Kidney tubule cell (primary cell): ENCODE measurements at places on chromosomes 16 and 17.

GRCh38 chr16:67248401-67249177, at the start of gene SLC9A5:
Gene SLC9A5, plus strand, starts transcription at chr16:67248979. Its CDS starts 36 bp downstream, at chr16:67249015.
- DNase-seq = peak; percentile 19

GRCh38 chr16:86306011-86306644, 204.2 kb upstream of the FOXF1 start:
- DNase-seq = no peak

- DNase-seq = peak; percentile 63
These were observed at the start of gene ACSF3 for GRCh38 chr16:89093602-89094251. Gene ACSF3, plus strand, starts transcription at chr16:89093852. Its CDS starts 6,830 bp downstream, at chr16:89100682.

GRCh38 chr17:12983991-12984884, 33.6 kb downstream of the ELAC2 start:
- DNase-seq = peak; percentile 51

- DNase-seq = no peak
These were observed 18.0 kb downstream of the ALOX12B start for GRCh38 chr17:8069587-8069860.

DNA sequence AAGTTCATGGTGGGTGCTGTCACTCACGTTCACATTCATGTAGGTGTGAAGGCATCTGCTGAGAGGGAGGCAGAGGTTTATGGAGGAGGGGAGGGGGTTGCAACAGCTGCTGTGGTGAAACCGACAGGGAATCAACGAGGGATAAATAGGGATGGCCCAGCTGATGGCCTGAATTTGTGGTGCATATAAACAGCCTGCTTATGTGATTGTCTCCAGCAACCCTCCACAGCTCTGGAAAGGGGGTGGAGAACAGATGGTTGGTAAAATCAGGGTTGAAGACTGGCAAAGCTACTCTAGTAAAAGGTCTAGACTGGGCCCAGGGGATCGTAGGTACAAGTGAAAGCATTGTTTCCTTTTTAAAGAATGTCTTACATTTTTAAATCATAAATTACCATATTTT, 53.7 kb downstream of the IQCK start:
- DNase-seq = no peak

DNA sequence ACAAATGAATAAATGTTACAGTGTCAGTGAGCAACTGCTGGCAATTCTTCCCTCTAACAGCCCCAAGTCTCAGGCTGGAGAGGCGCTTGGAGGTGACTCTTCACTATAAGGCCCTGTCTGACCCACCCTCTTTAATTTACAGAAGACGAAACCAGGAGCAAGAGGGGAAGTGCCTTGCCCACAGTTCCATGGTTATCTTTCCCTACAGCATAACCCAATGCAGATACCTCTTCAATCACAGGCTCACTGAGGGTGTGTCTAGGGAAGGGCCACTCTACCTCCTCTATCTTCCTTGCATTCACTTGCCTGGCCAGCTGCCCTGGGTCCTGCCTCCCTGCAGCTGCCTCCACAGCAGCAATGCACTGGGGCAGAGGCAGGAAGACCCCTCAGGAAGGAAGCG, 9.6 kb upstream of the N4BP1 start:
- DNase-seq = no peak

GRCh38 chr16:2194166-2194834, 2.1 kb downstream of the CASKIN1 start:
- DNase-seq = peak; percentile 70

DNA sequence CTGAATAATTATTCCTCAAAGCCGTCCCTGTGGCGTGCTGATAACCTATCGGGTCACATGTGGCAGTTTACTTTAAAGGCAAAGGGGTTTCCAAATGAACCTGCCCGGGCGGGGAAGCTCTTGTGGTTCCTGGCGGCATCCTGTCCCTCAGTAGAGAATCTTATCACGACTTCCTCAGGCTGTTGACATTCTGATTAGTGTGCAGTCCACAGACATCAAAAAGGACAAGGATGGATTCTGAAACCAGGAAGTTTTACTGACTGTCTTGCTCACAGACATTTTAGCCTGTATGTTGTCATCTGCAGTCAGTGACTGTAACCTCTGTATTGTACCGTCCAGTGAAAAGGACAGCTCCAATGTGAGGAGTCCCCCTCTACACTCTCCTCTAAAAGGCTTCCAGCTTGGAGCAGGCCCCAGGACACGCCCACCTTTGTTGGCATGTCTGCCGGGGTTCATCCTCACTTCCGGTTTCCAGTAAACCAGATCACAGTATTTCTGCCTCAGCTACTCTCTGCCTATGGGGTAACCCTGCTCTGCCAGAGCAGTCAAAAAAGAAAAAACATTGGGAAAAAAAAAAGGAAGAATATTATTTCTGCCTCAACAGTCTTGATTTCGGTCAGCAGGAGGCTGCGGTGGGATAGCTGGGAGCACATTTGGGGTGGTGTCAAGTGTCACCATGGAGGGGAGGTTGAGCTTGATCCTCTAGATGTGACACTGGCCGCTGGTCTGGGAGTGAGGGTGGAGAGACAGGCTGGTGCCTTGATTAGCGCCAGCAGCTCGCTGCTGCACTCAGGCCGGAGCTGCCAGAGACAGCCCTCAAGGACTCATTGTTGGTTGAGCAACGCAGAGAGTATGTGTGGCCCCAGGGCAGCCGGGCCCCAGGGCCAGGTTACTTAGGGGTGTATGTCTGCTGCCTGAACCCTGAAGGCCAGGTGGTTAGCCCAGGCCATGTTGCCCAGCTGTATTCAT, 89.0 kb upstream of the DNAH17 start:
- peak; percentile 36 for DNase-seq

DNA sequence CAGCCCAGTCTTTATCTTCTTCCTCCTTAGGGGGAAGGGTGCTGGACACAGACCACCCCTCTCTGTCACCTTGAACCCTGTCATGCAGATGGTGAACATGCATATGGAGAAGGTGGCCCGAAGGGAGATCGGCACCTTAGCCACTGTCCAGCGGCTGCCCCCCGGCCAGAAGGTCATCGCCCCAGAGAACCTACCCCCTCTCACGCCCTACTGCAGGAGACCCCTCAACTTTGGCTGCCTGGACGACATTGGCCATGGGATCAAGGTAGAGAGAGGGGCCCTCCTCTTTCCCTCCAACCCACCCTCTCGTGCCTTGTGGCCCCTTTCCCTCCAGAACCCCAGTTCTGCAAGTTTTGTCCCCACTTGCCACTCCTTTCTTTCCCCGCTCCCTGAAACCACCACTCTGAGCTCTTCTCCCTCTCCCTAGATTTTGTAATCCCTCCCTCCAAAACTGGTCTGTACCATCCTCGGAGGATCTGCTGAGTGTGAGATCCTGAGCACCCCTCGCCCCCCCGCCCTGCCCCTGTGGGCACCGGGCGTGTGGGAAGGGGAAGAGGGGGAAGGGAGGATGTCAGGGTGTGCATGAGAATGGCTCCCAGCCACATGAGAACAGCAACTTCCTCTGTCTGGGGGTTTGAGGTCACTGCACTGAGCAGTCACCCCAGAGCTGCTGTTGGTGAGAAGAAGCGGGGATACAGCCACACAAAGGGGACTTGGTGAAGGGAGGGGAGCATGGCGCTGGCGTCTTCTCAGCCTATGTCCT, 7.3 kb downstream of the ABI3 start:
- no peak for DNase-seq

- DNase-seq = no peak
These were observed 15.5 kb downstream of the HIC1 start for GRCh38 chr17:2070241-2071023.

DNA sequence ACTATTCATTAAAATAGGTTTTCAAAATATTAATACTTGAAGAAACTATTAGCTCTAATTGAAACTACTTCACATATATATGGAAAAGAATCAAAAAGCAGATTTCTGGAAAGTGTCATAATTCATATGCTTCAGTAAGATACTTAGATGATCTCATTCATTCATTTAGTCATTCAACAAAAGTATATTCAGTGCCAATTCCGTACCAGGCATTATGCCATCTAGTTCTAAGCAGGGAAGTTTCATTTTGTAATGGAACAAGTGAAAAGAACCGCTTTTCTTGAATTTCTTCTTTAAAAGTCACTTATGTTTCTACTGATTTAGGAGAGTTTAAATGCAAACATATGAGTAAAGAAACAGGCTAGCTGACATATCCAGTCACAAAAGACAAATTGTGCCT, 118.3 kb upstream of the FAM20A start:
- DNase-seq = no peak

DNA sequence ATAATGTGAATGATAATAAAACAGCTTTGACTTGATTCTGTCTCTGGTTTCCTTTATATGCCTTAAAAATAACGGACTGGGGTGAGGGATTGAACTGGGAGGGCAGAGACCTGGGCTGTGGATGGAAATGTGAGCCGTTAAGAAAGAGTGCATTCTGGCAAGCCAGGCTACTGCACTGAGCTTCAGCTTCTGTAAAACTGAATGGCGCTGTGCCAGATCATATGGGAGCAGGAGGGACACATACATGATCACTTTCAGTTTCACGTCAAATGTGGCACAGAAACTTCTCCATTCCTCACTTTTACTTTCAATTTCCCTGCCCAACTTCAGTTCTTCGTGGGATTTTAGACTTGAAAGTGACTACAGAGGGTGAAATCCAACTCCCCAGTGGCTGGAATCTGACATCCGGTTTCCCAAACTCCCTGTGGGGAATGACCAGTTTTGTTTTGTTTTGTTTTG, 1.1 kb downstream of the MT2A start:
- DNase-seq = peak; percentile 88

GRCh38 chr17:81962499-81963441, 1.8 kb upstream of the NOTUM start:
- peak; percentile 61 for DNase-seq

DNA sequence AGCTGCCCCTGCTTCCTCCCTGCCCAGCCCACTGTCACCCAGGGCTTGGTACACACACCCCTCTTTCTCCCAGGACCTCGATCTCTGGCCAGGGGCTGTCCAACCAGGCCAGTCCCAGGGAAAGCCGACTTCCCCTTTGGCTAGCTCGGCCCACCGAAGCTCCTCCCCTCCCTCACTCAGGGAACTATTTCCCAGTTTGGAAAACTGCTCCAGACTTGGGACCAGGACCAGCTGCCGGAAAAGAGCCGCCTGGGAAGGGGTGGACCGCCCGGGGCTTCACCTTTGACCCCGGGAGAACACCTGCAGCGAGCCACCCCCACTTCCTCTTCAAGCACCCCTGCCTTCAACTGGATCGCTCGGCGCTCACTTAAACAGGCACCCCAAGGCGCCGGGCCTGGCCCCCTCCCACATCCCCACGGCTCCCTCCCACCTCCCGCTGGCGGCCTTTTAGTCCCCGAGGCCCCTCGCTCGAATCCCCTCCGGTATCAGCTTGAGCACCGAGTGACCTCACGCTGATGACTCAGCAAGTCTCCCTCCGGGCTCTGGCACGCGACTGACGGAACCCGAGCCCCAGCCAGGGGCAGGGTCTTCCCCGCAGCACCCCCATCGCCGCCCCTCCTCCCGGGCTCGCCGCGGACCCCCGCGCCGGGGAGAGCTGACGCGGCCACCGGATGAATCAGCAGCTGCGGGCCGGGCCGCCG, 934 bp downstream of the MAFG start:
- DNase-seq = peak; percentile 93

DNA sequence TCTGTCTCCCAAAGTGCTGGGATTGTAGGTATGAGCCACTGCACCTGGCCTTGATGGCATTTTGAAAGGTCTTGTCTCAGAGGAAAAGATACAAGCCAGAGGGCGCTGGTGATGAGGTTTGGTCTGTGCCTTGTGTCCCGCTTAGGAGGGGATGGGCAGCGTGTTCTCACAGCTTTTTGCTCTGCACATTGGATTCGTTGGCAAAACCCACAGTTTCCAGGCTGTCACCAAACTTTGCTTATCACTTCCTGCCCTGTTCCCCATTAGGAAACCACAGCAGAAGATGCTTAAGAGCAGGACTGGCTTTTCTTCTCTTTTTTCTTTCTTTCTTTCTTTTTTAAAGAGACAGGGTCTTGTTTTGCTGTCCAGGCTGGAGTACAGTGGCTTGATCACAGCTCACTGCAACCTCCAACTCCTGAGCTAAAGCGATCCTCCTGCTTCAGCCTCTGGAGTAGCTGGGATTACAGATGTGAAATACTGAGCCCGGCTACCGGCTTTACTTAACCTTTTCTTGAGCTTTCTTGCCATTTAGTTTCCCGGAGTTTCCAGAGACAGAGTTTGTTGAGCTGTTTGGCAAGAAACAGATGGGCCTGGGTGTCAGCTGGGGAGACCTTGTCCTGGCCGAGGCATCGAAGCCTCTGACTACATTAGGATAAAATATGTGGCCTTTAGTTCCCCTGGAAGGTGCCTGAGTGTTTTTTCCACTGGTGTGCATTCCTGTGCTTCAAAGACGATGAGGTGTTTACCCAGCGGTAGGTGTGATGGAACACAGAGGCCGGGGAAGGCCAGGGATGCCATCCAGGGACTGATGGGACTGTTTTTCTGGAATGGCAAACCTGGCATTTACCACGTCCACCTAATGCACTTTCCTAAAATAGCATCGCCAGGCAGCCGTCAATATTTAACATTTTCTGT, 112.9 kb downstream of the ABCC1 start:
- no peak for DNase-seq

DNA sequence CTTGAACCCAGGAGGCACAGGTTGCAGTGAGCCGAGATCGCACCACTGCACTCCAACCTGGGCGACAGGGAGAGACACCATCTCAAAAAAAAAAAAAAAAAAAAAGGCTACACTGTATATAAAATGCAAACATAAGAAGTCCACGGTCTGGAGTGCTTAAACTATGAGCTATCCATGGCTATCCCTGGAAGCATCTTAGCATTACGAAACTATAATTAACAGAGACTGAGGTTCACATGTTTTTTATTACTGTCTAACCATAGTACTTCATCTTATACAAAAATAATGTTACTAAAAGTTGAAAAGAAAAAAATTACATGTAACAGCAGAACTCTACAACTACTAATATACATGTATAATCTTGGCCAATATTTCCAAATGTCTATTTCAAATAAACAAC, 32.8 kb downstream of the HELZ start:
- no peak for DNase-seq

GRCh38 chr16:87571868-87572244, 30.5 kb upstream of the JPH3 start:
- DNase-seq = no peak

DNA sequence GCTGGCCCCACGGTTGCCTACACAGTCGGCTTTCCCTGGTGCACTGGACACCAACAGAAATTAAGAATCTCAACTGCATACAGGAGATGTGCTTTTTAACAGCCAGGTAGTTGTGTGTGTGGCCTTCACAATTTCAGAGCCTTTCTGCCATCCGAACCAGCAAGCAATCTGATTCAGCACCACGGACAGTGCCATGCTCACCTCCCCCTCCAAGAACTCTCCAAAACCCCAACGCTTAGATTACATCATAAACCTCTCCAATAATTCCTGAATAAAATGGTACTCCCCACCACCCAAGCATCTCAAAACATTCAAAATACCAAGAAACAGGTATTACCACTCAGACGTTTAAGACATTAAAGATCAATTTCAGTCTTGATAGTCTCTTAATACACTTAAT, 31.8 kb downstream of the USP7 start:
- peak; percentile 40 for DNase-seq

DNA sequence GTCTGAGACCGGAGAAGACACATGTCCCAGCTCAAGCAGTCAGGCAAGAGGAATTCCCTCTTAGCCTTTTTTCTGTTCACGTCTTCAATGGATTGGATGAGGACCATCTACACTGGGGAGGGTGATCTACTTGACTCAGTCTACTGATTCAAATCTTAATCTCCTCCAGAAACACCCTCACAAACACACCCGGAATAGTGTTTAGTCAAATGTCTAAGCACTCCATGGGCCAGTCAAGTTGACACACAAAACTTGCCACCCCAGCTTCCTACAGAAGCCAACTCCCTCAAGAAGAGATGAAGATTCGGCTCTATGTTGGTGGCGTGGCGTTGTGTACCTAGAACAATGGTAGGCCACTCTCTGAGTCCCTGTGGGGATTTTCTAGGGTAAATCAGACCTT, 22.5 kb upstream of the NKD1 start:
- DNase-seq = no peak

- DNase-seq = no peak
These were observed 20.0 kb downstream of the UTS2R start for GRCh38 chr17:82391496-82392066.
